Mammary epithelial cell (primary cell): ENCODE measurements at places on chromosomes 2 and 18. TPM values are rescaled to one million over a fixed set of nuclear protein-coding genes. Genes with fewer than 3 reads are reported as not detected.

ZAP70 gene
- total RNA-seq, result not detected in 2 replicates

DNA sequence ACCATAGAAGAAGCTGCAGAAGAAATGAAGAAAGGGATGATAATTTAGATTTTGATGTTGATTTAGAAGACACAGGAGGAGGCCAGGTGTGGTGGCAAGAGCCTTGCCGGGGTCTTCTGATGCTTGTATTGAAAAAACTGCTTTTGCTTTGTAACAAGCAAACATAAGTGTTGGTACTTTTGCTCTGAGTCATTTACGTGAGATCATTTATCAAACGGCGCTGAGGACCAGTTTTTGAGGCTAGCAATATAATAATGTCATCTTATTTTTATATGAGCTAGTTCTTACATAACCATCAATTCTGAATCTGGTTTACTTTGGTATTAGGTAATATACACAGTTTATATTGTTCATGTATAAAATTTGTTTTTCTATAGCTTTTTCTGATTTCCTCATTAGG, 30.6 kb downstream of the SPTBN1 start:
- no peak for DNase-seq

ALPI gene
- not detected for total RNA-seq

RAB31 gene
- total RNA-seq, result 20.0 and 34.6 TPM in 2 replicates

- no peak for DNase-seq
Measured at GRCh38 chr2:77808599-77808998, 286.4 kb upstream of the LRRTM4 start.

BMP10 gene
- total RNA-seq, result not detected in 2 replicates

- DNase-seq, result peak; percentile 28
Measured at GRCh38 chr2:188524519-188525113, 232.9 kb downstream of the GULP1 start.

- no peak for DNase-seq
Measured at GRCh38 chr2:189580241-189580651, 340 bp downstream of the SLC40A1 start.

GRCh38 chr2:214482728-214483127, 71.9 kb downstream of the VWC2L start:
- no peak for DNase-seq

GRCh38 chr2:176193048-176193447, 4.6 kb downstream of the HOXD1 start:
- no peak for DNase-seq

ZC3H6 gene
- total RNA-seq, result 6.0 TPM

GRCh38 chr2:119792907-119793312, 33.2 kb downstream of the PTPN4 start:
- DNase-seq, result no peak

CDCA7 gene
- 5.4 and 20.0 TPM in 2 replicates for total RNA-seq

DNA sequence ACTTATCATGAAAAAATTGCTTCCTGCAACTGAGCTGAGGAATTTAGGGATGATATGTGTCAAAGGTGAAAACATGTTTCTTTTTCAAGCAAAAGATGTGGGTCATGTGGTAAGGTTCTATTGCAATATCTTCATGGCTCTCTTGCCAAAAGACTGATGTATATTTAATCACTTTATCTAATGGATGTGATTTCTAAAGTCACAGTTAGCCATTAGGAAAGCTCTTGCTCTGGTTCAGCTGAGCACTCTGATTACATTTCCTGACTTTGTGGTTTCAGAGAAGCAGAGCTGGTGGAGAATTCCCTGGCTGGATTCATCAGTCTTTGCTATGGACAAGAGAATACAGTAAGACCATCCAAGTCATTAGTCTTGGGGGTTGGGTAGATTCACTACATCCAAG, 24.4 kb downstream of the SCN9A start:
- no peak for DNase-seq

- DNase-seq, result no peak
Measured at GRCh38 chr2:105739426-105739825, 5.3 kb upstream of the NCK2 start.

DNA sequence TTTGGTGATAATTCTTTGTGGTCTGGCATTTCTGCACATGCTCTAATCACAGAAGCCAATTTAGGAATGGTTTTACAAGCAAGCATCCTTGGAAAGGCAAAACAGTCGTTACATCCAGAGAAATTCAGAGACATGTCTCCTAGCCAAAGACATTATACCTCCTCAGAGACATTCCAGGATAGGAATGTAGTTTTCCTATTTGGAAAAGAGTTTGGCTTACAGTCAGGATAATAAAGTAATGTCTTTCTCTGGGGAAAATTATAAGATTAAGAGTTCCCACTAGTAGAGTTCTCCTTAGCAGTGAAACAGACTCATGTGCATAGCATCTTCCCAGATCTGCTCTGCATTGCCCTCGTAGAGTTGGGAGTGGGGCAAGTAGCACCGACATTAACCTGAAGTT, 753.6 kb upstream of the TMEFF2 start:
- no peak for DNase-seq

DNA sequence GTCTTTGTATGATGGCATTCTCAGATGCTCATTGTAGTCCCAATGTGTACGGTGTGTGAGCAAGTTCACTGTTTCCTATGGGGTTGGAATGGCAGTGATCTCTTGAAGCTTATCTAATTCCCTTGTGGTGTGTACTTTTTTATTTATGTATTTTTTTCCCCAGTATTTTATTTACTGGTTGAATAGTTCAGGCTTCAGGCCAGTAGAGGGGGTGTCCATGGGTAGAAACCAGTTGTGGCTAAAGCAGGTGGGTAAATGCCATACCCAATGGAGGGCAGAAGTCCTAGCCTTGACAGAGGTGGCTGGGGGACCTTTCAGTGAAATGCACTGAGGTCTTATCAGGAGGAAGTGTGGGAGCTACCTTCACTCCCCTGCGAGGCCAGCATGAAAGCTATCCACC, 351.4 kb upstream of the CWC22 start:
- no peak for DNase-seq

ELOA2 gene
- total RNA-seq, result not detected

GRCh38 chr2:46380038-46380940, 83.1 kb downstream of the EPAS1 start:
- DNase-seq, result no peak

DNA sequence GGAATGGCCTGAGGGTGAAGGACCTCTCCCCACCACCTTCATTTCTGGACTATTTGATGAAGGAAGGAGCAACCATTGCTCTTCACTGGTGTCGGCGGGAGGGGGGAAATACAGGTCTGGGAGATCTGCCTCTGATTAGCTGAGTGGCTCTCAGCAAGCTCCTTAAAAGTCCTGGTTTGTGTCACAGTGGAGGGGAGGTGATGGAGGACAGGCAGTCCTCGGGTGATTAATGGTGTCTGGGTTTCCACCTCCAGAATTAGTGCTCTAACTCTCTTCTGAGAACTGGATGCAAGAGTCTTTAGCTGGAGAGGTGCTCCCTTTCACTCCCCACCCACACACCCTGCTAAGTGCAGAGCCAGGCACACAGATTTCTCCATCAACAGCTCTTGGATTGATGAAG, 83.2 kb downstream of the TTC32 start:
- DNase-seq, result no peak

UGT1A7 gene
- total RNA-seq, result 0.83 TPM

TCF23 gene
- total RNA-seq, result not detected

DNA sequence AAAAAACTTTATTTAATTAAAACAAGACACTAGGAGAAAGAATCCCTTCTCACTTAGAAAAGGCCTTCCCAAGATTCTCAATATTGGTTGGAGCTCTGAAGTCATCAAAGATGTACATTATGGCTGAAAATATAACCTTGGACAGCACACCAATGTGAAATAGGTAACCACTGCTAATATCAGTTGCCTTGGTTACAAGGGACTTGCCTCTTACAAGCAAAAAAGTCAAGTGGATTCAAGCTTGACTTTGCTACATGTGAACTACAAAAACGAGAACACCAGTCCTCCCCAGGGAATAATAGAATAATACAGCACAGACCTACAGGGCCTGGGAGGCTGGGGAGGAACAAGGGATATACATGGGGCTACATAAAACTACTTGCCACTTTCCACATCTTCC, 46.1 kb downstream of the NABP1 start:
- no peak for DNase-seq

RFTN2 gene
- total RNA-seq, result under 0.01 TPM

- DNase-seq, result peak; percentile 12
Measured at GRCh38 chr2:186486651-186487647, 889 bp downstream of the ZC3H15 start.

DNA sequence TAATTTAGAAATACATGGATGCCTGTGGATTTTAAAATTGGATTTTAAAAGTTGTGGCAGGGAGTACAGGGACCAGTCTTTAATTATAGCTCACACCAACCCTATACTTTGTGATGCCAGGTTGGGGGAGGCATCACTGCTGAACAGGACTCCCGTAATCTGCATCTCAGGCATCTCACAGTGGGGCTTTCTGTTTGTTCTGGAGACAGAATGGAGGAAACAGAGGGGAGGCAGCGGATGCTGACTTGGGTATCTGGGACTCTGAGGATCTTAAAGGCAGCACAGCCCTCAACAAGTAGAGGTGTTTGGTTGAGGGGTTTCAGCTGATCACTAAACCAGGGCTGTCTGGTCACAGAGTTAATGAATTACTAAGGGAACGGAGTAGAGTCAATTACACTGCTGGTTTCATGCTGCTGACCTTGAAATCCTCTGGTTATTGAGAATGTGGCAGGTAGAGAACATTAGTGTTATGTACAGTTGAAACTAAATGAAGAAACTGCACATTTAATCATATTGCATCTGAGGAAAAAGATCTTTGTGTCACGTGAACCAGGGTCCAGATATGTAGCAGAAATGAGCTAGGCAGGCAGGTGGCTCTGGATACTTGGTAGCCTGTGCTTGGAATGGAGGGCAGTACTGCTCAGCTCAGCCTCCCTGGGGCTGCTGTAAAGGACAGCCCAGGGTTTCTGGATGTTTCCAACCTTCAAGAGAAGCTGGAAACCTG, 40.3 kb downstream of the FHOD3 start:
- no peak for DNase-seq

- DNase-seq, result no peak
Measured at GRCh38 chr2:99660616-99661406, 171.0 kb upstream of the REV1 start.

DNA sequence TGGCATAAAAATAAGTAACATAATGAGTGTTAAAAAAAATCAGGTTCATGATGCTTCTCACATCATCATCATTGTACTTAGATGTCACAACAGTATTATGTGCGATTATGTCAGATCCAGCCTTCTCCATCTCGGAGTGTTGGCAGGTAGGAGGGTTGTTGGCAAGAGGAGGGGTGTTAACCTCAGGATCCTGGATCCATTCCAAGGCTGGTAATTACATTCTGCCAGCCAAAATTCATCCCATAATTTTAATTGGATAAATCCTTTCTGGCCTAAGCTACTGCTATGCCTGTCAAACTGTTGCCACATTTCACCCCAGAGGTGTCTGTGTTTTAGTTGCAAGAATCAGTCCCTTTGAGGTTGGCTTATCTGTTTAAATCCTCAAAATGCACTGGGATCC, 891 bp upstream of the FTCDNL1 start:
- DNase-seq, result no peak

- no peak for DNase-seq
Measured at GRCh38 chr2:237450108-237450507, 36.1 kb upstream of the COL6A3 start.

- DNase-seq, result peak; percentile 21
Measured at GRCh38 chr18:79987566-79987965, 797 bp downstream of the TXNL4A start.

DNA sequence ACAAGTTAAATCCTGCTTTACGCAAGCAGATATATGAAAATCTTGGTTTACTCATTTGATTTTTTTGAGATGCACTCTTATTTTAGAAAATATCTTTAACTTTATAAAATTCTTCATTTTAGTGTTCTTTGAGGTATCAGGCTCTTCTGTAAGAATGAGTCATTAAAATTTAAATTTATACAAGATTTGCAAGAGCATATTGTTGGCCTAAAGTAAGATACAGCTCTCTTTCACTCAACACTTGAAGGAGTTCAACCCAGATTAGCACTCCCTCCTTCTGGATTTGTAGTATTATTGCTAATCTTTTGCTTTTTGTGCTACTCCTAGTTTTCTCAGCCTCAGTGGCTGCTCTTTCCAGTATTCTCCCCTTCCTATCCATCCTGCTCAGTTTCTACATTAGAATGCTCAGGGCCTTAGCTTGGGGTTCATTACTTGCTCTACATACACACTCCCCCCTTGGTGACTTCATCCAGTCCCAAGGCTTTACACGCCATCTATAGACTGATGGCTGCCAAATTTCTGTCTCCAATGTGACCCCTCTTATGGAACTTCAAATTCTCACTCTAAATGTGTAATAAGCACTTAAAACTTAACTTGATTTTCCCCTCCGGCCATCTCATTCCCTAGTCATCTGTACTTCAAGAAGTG, 425.3 kb upstream of the FANCL start:
- no peak for DNase-seq

DNA sequence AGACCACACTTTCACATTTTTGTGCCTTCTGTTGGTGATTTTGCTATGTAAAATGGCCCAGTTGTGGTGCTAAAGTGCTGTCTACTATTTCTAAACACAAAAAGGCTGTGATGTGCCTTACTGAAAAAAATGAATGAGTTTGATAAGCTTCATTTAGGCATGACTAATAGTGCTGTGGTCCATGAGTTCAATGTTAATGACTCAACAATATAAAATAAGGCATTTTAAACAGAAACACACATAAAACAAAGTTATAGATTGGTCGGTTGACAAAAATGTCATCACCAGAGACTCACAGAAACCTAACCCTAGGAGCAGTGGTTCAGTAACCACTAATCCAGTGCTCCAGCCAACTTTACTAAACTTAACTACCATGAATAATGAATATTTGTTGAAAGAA, 160.0 kb downstream of the DNAH6 start:
- peak; percentile 6 for DNase-seq
